GM10248 (cell line): ENCODE measurements at places on chromosomes 3 and 15.

- DNase-seq, result no peak
These were observed 50.5 kb upstream of the FGD5 start for GRCh38 chr3:14768182-14768790.

DNA sequence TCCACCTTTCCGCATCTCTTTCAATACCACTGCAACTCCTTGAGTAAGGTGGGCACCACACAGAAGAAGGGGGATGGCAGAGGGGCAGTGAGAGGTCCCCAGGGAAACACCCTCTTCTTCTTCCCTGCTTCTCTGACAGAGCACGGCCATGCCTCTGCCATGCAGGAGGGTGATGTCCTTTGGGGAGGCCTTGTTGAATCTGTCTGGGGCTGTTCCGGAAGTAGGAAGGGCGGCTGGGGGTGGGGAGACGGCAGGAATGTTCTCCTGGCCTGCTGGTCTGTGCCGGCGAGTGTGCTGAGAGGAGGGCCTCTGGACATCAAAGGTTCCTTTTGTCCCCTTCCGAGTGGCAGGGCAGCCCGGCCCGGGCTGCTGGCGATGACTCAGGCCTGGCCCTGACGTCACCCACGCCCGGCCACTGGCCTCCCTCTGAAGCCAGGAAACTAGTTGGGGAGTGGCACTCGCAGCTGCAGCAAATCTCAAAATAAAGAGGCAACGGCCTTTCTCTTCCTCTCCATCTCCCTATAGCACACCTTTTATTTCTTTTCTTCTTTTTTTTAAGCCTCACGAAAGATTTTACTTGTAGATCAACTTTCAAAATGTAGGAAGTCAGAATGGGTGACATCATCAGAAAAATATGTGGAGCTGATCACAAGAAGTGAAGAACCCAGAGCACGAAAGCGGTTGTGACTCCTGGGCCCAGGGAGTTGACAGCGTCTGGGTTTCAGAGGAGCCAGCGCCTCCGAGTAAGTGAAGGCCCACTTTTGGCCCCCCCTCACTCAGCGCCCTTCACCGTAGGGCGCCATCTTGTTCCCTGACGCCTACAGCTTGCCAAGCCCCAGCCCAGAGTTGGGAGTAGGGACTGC, at the start of gene ZBTB38:
Gene ZBTB38 (plus strand): TSS at position 443 of the 863 bp plus-strand sequence. CDS start 73,885 bp downstream, outside the sequence.
- peak; percentile 38 for DNase-seq

DNA sequence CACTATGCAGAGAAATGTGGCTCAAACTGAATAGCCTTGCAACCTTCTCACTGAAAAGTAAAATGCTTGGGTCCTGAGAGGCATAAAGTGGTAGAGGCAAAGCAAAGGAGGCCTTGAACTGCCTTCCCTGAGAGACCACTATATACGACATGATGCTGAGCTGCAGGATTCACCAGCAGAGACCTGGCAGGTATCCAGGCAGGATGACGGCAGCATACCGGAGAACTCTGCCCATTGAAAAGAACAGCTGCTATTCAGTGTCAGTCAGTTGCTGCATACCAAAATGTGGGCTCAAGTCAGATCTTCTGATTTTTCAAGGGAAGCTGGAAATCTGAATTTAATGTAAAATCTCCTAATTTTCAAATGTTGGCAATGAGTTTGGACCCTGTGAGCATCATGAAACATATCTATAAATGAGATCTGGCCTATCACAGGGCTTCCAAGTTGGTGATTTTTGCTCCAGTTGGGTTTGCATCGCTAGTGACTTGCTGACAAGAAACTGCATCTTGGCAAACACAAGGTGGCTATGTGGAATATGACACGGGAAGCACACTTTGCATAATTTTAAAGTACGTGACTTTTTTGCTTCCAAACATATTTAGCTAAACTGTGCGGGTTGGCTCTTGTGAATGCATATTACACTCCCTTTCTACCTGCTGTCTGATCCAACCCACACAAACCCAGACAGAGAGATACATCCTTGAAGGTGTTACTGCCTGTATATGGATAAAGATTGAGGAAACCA, 529.0 kb downstream of the AGBL1 start:
- DNase-seq, result no peak

DNA sequence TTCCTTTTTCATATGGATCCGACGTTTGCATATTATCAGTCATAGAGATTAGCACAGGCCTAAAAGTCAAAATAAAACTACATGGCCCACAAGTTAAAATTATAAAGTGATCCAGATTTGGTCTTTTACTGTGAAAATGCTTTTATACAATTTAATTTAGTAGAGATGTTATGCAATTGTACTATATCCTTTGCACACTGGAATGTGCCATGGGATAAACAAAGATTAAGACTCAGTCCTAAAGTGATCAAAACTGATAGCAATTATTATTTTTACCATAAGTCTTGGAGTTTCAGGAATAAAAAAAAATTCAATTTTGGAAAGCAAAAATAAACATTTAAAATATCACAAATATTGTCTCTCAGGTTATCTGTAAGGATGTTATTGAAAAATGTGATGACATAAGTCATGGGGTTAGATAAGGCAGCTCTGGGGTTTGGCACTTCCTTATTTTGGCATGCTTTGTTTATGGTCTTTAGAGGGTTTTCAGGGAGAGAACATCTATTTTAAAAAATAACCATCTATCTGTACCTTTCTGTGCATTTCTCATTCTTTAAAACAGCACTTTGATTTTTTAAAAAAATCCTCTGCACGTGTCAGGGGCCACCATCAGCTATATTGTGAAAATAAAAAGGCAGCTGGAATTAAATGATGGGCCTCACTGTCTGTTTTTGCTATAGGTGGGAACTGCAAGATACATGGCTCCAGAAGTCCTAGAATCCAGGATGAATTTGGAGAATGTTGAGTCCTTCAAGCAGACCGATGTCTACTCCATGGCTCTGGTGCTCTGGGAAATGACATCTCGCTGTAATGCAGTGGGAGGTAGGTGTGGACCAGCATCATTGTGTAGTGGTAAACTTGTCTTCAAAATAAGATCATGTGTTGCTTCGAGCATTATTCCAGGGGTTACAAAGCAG, 67.3 kb downstream of the TGFBR2 start:
- no peak for DNase-seq

- no peak for DNase-seq
These were observed 414.6 kb upstream of the ARPP21 start for GRCh38 chr3:35224565-35225295.

DNA sequence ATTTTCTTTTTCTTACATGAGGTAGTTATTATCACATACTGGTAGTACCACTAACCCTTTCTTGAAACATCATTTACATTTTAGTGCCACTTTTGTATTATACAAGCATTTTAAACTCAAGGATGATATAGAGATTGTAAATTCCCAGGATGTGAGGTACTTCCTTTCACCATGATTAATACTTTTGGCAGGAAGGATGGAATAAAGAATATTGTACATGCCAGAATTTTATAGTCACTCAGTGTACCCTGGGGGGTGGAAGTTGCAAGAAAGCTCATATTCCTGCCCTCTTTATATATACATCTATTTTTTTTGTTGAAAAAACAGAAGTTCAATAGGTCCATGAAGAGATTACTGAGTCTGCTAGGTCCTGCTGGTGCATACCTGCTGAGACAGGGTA, 141.0 kb upstream of the PLSCR5 start:
- DNase-seq, result no peak

DNA sequence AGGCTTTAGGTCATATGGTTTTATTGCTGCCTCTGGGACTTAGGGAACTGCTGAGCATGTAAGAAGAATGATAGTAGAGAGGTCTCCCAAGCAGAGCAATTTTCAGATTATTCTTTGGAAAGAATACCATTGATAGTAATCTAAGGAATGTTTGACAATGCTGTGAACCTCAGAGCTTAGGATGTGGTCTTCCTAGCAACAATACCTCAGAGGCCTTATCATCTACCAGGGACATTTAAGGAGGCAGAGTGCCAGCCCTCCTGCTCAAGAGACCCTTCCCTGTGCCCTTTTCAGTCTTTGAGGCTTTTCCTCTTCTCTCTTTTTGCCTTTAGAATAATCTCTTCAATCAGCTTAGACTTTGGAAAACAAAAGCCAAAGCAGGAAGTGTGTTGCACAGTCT, 272.1 kb downstream of the OXSM start:
- DNase-seq, result no peak

- no peak for DNase-seq
These were observed 50.7 kb upstream of the GOLGA6L2 start for GRCh38 chr15:23497710-23498111.

DNA sequence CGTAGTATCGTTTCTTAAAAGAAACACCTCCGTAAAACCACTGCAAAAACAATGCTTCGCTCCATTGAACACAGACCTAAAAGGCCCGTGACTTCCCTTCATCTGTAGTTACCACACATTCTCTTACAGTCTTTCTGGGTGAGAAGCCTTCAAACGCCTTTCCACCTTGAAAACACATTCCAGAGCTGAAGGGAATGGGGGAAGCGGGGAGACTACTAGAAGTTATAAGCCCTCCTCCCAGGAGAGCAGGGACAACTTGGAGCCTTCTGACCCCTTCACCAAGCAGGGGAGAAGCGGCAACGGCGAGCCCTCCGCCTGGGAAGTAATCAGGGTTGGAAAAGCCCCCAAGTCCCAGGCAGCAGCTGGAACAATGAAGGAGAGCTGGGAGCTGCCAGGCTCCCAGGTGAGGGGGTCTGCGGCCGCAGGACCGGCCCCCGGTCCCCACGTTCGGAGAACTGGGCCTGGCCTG, 461 bp downstream of the SECISBP2L start:
- DNase-seq, result peak; percentile 54
